ENCODE measurements at places on chromosomes 12 and 14.
A peak's percentile ranks its signal among the peaks of the same experiment; 100 is the strongest.

DNA sequence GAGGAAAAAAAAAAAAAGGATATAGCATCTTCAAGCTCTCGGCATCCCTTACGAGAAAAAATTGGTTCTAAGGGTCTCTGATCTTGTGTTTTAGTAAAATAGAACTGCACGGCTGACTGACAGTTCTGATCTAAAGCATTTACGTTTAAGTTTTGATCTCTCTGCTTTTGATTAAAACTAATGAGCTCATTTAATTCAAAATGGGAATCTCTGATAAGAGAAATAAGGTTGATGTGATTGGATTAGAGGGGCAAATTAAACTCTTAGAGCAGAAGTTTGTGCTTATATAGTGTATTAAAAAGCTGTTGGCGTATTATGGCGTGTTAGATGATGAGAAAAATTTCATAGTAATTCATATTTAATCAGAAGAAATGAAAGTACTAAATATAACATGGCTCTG, 217.6 kb downstream of the EGLN3 start:
- DNase-seq = no peak

GRCh38 chr12:93183940-93184671, 193.6 kb upstream of the NUDT4 start:
- peak; percentile 42 for DNase-seq

DNA sequence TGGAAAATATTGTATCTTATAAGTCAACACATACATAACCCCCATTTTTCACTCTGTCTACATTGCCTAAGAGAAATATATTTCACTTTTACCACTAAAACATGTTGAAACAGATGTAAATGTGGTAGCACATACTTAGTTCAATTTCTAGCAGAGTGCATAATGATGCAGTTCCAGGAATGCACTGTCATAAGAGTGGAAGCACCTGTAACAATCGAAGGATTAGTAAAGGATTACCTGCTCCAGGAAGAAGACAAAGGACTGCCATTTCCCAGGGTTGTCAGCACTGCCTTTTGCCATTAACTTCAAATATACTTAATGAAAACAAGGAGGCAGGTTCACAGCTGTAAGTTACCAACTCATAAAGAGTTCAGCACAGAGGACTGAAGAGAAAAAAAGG, 24.6 kb downstream of the DAD1 start:
- DNase-seq = no peak

- no peak for DNase-seq
Observed at GRCh38 chr14:60757567-60758002, 23.0 kb downstream of the MNAT1 start.

- DNase-seq = no peak
Observed at GRCh38 chr14:93228550-93228949, 21.5 kb downstream of the UBR7 start.

- DNase-seq = no peak
Observed at GRCh38 chr14:73220061-73220460, 17.2 kb upstream of the PAPLN start.

GRCh38 chr14:50039734-50040400, 76.5 kb downstream of the VCPKMT start:
- no peak for DNase-seq

DNA sequence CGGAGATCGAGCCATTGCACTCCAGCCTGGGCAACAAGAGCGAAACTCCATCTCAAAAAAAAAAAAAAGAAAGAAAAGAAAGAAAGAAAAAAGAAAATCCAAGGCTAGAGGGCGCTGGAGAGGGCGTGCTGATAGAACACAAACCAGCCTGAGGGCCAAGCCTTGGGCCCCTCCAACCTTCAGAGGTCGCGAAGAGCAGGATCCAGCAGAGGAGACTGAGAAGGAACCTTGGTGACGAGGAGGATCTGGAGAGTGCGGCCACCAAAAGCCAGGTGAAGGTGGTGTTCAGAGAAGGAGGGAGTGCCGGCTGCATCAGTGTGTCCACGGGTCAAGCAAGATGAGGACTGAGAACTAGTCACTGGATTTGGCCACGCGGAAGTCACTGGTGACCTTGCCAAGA, 4.1 kb upstream of the DYNC1H1 start:
- no peak for DNase-seq

GRCh38 chr12:127962303-127962702, 304.7 kb upstream of the TMEM132C start:
- DNase-seq = no peak

- DNase-seq = no peak
Observed at GRCh38 chr12:29863665-29864064, 79.9 kb upstream of the TMTC1 start.

DNA sequence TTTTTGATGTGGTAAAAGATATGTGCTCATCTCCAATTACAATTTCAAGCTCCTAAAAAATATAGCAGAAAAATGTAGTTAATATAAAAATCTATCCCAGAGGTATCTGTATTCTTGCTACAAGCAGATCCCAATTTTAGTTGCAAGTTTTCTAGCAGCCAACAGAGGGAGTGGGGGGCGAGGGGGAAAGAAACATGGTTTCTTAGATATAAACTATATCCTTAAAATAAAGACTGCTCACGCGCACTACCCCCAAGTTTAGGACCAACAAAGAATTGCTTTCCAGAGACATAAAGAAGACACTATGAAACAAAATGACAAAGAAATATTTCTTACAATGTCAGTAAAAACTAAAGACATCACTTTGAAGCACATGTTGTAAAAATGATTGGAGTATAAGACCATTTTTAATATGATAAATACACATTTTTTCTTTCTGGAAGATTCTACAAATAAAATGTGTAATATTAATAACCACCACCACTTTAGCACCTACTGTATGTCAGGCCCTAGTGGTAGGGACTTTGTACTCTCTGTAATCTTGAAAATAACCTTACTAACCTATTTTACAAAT, 5.4 kb downstream of the MAGOHB start:
- no peak for DNase-seq

DNA sequence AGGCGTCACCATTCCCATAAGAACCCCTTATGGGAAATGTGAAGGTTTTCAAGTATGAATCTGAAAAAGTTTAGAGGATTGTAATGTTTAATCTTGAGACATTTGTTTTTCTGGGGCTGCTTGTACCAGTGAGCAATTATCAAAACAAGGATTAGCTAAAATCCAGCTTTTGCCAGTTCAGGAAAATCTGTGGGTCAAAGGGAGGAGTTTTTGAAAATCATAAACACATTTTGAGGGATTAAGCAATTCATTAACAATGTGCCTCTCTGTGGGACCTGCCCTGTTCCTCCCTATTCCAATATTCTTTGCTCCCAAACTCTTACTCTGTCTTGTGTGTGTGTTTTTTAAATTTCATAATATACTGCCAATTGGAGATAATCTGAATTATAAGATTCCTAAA, 11.7 kb upstream of the DAAM1 start:
- no peak for DNase-seq

DNA sequence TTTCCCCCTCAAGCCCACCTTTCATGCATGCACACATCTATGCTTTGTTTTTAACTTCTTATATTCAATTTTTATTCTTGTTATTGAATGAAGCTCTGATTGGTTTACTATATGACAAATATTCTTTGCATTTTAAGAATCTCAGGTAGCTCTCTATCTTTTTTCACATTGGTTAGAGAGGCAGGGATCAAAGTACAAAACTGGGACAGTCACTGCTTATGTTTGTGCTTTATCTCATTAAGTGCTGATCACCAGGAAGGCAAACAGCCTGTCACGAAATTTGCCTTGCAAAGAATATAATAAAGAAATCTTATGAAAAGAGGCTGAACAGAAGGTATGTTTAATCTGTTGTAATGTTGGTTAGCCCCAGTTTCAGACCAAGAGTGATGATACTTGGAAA, 29.7 kb upstream of the INSM2 start:
- DNase-seq = no peak

- DNase-seq = no peak
Observed at GRCh38 chr14:88682495-88683114, 110.1 kb downstream of the EML5 start.

DNA sequence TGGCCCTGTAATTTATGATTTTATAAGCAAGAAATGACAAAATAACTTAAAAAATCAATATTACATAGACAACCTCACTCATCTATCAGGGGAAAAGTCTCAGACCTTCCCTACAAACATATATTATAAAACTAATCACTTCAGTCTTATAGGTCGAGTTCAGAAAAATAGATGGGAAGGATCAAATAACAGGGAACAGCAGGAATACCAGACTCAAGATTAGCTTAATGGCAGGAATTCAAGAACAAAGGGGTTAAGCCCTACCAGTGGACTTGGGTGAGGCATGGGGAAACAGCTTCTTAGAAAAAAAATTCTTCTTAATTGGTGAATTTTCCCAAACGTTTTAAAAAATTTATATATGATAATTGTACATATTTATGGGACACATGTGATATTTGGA, 51.6 kb upstream of the CRY1 start:
- DNase-seq = no peak

GRCh38 chr12:48280572-48280971, 70.1 kb downstream of the ZNF641 start:
- DNase-seq = no peak
